ENCODE measurements at places on chromosomes 11 and 22.
A peak's percentile ranks its signal among the peaks of the same experiment; 100 is the strongest.

DNA sequence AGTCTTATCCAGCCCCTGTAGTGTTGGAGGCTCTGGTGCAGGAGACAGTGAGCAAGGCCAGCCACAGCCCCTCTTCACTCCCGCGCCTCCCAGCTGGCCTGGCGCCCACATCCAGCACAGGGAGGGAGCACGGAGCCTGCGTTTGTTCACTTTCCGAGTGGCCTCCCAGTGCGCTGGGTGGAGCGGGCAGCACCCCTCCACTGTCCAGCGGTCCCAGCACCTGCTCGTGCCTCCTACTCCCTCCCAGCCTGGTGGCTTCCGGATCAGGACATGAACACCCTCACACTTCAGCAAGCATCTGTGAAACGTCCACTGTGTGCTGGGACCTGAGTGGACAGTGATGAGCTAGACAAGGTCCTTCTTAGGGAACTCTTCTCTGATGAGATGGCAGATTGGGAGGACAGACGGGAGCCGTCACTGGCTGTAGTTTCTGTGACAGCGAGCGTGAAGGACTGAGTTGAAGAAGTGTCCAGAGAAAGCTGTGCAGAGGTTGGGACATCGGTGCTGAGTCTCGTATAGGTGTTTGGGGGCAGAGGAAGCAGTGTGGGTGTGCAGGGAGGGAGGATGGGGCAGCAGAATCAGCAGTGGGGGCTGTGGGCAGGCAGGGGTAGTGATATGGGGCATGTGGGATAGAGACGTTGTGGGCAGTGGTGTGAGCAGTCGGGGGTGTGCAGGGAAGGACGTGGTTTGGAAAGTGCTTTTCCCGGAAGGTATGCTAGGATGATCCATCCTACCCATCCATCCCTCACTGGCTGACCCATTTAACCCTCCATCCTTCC lies 256.8 kb downstream of the TBC1D22A start:
- no peak for DNase-seq

DNA sequence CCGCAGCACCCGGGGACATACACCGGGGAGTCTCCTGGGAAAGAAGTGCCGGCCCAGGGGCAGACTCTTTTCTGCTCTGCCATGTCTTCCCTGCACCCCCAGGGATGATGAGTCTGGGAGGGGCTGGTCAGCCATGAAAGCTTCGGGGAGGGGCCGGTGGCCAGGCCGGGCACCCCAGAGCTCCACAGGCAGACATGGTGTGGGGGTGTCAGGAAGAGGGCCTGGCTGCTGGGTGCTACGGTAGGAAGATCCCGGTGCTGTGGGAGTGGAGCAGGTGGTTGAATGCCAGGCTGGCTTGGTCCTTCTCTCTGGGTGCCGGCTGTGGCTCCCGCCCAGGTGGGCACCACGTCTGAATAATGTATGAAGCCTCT lies 17.4 kb downstream of the LSP1 start:
- DNase-seq, result no peak

DNA sequence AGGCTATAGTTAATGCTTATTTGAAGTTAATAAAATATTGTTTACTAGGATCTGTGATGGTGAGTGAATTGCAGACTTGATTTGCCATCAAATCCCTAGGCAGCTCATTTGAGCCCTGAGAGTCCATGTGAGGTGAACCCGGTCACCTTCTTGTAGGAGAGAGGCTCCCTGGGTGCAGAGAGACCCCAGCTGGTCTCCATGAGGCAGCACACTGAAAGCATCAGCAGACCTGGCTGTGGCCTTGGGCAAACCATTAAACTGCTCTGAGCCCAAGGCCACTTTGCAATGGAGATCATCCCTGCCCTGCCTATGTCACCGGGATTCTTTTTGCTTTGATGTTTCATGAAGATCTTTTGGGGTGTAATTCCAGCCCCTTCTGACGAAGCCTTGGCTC lies 125.2 kb downstream of the MICAL2 start:
- no peak for DNase-seq

GRCh38 chr11:79720115-79720514 lies 279.3 kb upstream of the TENM4 start:
- DNase-seq, result no peak

DNA sequence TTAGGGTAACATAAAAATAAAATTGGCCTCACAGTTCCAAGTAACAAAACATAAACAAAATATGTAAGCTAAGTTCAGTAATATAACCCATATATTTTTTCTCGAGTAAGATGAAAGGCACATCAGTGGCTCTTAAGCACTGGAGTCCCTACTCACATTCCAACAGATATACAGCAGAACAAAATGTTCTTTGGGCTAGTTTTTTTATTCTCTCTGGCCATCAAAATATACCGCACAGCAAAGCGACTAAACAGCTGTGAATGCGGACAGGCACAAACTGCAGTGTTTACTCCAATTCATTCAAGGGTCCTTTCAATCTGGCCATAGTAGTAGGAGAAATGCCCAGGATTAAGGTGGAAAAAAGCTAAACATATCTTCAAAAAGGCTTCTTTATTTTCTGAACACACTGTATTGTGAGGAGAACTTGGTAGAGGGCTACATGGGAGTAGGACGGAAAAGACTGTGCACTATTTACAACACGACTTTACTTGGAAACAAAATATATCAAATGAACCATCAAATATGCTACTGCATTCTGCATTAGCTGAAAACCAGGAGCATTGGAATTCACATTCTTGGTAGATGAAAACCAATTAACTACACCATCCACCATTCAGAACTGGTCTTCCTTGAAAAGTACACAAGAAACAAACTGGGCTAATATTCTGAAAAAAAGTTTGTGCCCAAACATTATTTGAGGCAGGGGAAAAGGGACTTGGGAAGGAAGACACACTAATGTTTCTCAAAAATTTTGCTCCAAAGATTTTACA lies 4.4 kb downstream of the CDON start:
- DNase-seq, result no peak

GRCh38 chr22:21042978-21043859 lies 2.5 kb upstream of the LRRC74B start:
- no peak for DNase-seq

GRCh38 chr22:39527481-39527961 lies 5.0 kb downstream of the RPS19BP1 start:
- no peak for DNase-seq

GRCh38 chr11:114284021-114284420 lies 12.2 kb upstream of the NNMT start:
- no peak for DNase-seq

GRCh38 chr11:62806611-62807121 lies 1.4 kb upstream of the NXF1 start:
- DNase-seq, result no peak

GRCh38 chr11:133202816-133203215 lies 329.5 kb downstream of the OPCML start:
- no peak for DNase-seq

GRCh38 chr11:66981976-66982578 lies 7.0 kb downstream of the C11orf86 start:
- DNase-seq, result no peak

DNA sequence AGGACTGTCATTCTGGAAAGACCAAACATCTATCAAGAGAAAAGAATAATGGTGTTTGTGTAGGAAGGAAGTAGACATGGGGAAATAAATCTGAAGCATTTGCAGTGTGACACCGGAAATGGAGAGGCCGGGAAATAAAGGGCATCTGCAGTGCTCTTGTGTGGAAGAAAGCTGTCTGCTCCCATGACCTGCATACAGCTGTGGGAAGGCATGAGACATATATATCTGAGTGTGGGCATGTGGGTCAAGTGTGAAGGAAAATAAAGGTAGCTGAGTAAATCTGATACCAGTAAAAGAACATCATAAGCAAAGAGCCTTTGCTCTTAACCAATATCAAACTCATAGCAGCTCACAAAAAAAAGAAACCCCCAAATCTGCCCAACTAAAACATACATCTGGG lies 72.1 kb upstream of the OR5AK2 start:
- no peak for DNase-seq

DNA sequence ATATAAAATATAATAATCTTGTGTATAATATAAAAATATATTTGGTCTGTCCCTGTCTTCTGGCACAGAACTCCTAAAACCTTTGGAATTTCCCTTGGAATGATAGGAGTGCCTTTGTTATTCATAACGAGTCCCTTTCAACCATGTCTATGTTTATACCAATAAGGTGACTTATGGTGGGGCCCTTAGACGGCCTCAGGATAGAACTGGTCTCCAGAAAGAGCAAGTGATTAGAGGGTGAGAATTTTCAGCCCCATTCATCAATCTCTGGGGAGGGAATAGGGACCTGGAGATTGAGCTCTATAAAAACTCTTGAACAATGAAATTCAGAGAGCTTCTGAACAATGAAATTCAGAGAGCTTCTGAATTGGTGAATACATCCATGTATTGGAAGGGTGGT lies 18.4 kb upstream of the PICALM start:
- no peak for DNase-seq

GRCh38 chr22:45532235-45532631 lies 29.6 kb downstream of the FBLN1 start:
- DNase-seq, result no peak

DNA sequence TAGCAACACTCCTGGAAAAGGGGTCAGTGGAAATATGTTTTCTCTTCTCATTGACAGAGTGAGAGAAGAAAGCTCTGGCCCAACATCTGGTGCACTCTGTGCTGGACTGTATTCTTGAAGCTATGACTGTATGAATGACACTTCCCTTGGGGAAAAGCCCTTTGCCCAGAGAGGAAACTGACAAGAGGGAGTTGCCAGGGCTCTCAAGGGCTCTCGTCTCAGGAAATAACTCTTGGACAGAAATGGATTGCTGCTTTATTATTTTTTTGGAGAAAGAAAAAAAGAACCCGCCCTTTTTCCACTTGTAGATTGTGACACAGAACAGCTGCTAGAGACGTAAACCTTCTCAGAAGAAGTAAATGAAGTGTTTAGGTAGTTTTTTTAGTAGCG lies 11.4 kb downstream of the ETS1 start:
- DNase-seq, result no peak

DNA sequence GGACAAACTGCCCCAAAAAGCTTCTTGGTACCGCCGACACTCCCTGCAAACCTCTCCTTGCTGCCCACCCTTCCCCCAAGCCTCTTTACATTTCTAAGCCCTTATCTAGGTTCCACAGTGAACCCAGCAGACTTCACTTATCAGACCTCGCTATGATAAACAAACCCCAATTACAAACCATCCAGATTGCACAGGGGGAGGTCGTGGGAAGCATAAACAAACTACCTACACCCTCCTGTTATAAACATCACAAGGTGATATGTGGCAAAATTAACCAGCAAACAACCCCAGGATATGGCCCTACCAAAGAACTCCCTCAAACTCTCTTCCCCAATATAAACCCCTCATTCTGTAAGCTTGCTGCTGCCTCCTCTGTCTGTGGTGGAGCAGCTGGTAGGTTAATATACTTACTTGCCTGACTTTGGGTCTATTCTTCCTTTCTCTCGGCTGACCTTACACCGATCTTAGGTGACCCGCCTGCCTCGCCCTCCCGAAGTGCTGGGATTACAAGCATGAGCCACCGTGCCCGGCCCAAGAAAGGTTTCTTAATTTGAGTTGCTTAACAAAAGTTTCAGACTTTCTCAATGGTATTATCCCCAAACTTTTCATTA lies 66.0 kb upstream of the TENM4 start:
- DNase-seq, result no peak

DNA sequence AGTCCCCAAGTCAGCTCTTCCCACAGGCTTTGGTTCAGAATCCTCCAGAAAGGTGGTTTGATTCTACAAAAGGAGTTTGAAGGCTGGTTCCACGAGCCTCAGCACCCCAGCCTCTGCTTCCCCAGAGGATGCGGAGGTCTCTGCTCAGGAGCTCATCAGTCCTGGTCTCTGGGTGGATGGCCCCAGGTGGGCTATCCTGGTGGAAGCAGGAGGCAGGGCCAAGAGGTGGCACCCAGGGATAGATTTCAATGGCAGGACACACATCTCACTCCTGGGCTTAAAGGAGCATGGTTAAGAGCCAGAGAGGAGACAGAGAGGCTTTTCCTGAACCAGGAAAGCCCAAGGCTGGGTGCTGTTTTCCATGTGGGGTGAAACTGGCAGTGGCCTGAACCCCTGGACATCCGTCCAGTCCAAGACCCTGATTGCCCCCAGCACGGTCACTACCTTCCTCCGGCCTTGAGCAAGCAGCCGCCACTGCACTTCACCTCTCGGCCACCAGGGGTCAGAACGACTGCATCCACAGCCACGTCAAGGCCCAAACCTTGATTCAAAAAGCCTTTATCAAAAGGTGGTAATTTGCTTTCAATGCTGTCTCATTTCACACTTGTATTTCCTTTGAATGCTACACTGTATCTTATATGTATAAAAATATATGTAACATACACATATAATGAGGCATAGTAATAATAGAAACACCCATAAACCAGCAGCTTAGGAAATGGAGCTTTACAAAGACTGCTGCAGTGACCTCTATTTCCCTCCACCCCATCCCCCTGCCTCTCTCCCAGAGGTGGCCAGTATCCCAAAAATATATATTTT lies 19.3 kb upstream of the FXYD2 start:
- DNase-seq, result peak; percentile 82

GRCh38 chr11:34234086-34234740 lies 123.6 kb downstream of the ABTB2 start:
- peak; percentile 82 for DNase-seq

DNA sequence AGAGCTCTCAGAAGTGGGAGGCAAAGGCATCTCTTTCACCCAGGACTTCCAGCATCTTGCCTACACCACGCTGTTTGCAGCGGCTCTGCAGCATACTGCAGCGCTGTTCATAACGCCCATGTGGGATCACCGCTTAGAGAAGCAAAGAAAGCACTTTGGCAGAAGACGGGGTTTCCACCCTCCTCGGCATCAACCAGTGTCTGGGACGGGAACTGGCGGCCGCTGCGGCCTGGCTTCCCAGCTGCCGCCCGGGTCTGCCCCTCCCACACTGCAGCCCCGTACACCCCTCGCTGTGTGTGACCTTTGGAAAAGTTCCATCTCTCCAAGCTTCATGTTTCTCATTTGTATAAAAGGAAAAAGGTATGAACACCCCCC lies 545 bp upstream of the TIRAP start:
- DNase-seq, result no peak

- no peak for DNase-seq
Measured at GRCh38 chr11:117097389-117098268, 599 bp downstream of the SIK3 start.

- DNase-seq, result no peak
Measured at GRCh38 chr22:26615149-26615548, 2.7 kb downstream of the CRYBB1 start.

- DNase-seq, result no peak
Measured at GRCh38 chr11:120595557-120595956, 84.0 kb downstream of the GRIK4 start.

DNA sequence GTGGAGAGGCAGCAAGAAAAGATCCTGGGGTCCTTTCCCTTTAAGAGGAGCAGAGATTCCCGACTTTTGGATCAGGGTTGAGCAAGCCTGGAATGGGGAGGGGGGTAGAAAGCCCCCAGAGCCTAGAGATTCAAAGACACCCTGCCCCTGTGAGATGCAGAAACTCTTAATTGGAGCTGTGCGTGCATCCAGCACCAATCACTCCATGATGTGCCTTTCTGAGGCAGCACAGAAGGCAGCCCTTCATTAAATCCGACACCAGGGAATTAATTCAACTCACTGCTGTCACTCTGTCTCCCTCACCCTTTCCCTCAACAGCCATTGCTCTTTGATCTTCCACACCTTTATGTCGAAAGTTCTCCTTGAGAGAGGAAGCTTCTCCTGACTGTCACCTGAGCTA lies 43.0 kb downstream of the DSCAML1 start:
- DNase-seq, result no peak
